Dorsolateral prefrontal cortex (tissue), 122 donors: ENCODE measurements at places on chromosomes 2 and 18. TPM values are rescaled to one million over a fixed set of nuclear protein-coding genes. Genes with fewer than 3 reads are reported as not detected.

The GREB1L gene
- total RNA-seq = 10.2 TPM

The TFCP2L1 gene
- total RNA-seq = 1.1 TPM

The RAX gene
- total RNA-seq = not detected

GRCh38 chr2:184879671-184880070 lies 281.3 kb downstream of the ZNF804A start:
- no peak for DNase-seq

GRCh38 chr18:63511285-63511684 lies 30.9 kb upstream of the SERPINB12 start:
- no peak for DNase-seq

DNA sequence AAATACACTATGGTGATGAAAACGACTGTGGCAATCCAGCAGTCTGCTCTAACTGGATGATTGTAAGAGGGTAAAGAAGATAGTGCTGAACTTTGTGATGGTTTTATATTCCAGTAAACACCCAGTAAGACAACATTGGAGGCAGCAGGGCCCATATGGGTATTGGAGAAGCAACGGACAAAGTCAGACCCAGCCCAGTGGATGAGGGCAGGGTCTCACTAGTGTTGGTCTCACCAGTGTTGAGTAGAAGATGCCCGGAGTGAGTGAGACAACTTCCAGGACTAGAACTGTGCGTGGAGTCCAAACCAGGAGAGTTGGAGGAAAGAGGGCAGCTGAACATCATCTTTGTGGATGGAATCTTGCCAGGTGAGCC lies 71.9 kb upstream of the CELF4 start:
- no peak for DNase-seq

GRCh38 chr2:60551240-60552077 lies 2.0 kb downstream of the BCL11A start:
- DNase-seq = no peak

GRCh38 chr18:837922-838321 lies 25.9 kb upstream of the YES1 start:
- DNase-seq = no peak
